Sciatic nerve (tissue), 2 donors: ENCODE measurements at places on chromosomes 5 and 9.

GRCh38 chr5:937151-937924 lies 44.7 kb downstream of the TRIP13 start:
- DNase-seq, result peak; percentile 44

GRCh38 chr5:43658509-43658908 lies 55.5 kb downstream of the NNT start:
- no peak for DNase-seq

DNA sequence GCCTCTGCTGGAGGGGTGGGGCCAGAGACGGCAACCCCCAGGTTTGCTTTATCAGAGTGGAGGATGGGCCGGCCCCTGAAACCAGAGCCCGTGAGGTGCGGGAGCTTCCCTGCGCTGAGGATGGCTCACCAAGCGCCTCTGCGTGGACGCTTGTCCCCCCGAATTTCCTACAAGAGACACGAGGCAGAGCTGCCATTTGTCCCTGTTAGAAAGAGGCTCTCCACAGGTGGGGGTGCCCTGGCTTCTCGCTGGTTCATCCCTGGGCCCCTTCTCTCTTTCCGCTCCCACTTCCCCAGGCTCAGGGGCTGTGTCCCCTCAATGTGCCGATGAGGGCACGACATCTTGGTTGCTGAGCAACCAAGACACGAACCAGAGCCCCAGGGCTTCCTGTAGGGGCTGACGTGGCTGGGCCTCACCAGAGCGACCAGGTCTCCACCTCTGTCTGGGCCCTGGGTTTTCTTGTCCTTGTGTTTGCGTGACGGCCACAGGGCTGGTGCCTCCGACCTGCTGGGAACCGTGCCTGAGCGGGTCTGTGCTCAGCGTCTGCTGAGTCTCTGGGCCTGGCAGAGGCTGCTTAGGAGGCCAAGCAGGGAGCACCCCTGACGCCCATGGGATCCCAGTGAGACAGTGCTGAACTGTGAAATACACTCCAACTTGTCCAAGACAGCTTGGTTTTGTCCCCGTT lies 119.6 kb upstream of the COL5A1 start:
- DNase-seq, result no peak

- no peak for DNase-seq
These were observed 76.9 kb upstream of the SPATA31D4 start for GRCh38 chr9:81851340-81851739.

GRCh38 chr9:34440017-34440416 lies 18.4 kb downstream of the FAM219A start:
- no peak for DNase-seq

- DNase-seq, result no peak
These were observed 20.2 kb downstream of the ADAMTS6 start for GRCh38 chr5:65461490-65461889.
